ENCODE measurements at places on chromosomes 2 and 18.
A peak's percentile ranks its signal among the peaks of the same experiment; 100 is the strongest.

- no peak for DNase-seq
Measured at GRCh38 chr2:134351899-134352298, 98.0 kb downstream of the MGAT5 start.

- no peak for DNase-seq
Measured at GRCh38 chr2:172279813-172280212, 147.6 kb upstream of the ITGA6 start.

DNA sequence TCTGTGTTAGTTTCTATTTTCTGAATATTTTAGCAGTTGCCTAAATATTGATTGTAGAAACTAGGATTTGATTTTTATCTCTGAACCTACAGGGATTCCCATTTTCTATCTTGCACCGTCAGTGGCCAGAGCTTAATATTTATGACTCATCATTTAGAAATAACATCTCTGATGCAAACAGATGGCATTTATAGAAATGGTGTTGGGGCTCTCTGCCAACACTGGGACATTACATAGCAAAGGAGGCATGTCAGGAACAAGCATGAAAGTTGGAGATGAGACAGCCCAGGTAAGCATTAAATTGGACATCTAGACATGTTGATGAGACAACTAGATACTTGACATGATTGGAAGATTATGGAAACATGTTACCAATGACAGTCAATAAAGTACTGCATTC lies 165.3 kb upstream of the SYT4 start:
- DNase-seq = no peak

DNA sequence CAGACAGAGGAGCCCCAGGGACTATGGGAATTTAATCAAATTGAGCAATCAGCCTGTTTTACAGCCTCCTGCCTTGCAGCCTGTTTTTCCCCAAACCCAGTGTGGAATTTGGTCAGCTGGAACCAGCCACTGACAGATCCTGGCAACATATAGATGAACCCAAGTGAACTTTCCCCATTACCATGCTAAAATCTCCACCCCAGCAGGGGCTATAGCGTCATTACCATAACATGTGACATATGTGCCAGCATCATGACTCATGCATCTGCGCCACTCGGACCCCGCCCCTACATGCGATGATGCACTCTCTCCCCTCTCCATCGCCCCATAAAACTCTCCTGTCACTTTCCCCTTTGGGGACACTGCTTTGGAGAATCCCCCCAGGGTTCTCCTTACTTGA lies 17.3 kb upstream of the FEZ2 start:
- no peak for DNase-seq

- DNase-seq = no peak
Measured at GRCh38 chr2:47155091-47155876, at the start of gene STPG4. STPG4 (minus strand) TSS chr2:47155308; CDS start chr2:47155251, 57 bp downstream.

GRCh38 chr2:69152847-69153583 lies 140.0 kb downstream of the ANTXR1 start:
- DNase-seq = no peak

DNA sequence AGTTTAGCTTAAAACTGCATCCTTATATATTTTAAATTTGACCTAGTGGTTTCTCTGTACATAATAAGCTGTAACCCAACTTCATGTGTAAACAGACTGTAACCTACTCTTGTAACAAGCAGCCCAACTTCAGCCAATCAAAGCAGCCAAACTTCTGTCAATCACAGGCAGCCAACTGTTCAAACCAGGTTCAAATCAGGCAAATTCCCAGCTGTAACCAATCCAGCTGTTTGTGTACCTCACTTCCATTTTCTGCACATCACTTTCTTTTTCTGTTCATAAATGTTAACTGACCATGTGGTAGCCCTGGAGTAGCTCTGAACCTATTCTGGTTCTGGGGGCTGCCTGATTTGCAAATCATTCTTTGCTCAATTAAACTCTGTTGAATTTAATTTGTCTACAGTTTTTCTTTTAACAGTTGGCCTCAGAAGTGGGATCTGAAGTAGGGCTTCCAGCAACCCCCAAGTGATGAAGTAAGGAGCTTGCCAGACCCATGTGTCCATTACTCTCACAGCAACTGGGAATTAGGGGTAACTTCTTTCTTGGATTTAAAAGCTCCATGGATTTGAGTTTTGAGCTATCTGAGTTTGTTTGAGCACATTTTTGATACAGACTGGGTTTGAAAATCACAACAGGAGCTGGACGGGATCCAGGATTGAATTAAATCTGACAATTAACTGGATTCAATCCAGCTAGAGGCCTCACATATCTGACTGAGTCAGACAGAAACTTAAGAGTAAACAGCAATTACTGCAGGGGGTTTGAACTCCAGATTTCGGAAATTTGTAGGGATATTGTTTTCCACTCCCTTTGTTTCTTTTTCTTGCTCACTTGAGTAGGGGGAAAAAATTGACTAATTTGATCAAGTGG lies 1569.7 kb upstream of the SLC39A10 start:
- DNase-seq = no peak

DNA sequence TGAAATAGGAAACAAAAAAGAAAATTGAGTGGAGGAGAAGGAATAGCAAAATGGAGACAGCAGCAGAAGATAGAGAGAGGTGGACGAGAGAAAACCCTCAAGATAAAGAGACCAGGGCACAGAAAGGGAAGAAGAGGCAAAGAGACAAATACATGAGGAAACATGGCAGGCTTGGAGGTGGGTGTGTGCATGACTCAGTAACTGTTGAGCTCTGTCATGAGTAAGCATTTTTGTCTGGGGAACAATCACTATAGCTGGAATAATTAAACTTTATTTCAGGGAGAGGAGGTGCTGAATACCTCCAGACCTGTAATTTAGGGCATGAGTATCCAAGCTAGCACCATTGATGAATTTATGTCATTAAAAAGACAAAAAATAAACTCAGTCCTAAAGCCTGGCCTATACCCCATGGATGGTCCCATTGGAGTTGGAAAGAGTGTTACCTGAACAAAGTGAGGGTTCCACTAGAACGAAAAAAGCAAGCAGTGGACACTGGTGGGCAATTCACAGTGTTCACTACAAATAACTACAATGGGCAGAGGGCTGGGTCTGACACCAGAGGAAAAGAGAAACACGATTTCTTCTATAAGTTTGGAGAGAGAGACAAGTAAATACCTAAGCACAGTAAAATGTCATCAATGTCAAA lies 145.5 kb downstream of the ADCYAP1 start:
- no peak for DNase-seq

DNA sequence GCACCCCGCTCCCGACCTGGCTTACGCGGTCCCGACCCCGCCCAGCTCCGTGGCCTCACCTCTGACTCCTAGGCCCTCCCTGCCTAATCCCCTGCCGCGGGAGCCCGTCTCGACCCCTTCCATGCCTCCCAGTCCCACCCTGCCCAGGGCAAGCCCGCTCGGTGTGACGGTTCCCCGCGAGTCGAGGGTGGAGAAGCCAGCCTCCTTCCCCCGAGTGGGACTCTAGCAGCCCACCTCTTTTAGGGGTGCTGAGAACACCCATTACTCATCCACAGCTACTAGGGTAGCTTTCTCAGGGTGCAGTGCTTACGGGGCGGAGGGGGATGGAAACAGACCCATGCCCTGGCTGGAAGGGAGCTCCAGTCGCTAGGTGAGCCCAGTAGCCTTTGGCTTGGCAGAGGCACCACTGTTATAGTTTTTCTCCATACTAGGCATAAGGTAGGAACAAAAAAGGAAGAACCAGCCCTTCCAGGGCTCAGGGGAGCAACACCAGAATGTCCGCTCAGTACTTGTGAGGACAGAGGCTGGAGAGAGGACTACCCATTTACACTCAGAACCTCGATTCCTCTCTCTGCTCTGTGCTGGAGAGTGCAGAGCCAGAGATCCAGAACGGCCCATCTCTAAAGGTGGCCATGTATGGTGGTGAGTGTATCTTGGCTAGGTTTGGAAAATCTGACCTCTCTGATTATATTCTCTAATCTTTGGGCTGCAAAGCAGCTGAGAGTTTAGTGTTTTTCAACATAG lies 606 bp downstream of the AGBL5 start:
- no peak for DNase-seq

DNA sequence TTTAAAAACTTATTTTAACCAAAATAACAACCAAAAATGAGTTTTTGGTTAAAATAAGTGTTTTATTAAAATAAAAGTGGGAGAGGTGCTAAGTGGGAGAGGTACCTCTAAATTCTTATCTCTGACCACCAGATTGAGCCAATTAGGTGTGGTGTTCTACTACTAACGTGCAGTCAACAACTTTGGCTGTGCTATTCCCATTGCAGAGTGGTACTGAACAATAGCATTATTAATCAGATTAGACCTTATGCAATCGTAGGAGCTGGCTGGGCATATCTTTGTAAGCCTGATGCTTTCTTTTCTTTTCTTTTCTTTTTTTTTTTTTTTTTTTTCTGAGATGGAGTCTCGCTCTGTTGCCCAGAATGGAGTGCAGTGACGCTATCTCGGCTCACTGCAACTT lies 38.9 kb downstream of the RAB27B start:
- DNase-seq = no peak

DNA sequence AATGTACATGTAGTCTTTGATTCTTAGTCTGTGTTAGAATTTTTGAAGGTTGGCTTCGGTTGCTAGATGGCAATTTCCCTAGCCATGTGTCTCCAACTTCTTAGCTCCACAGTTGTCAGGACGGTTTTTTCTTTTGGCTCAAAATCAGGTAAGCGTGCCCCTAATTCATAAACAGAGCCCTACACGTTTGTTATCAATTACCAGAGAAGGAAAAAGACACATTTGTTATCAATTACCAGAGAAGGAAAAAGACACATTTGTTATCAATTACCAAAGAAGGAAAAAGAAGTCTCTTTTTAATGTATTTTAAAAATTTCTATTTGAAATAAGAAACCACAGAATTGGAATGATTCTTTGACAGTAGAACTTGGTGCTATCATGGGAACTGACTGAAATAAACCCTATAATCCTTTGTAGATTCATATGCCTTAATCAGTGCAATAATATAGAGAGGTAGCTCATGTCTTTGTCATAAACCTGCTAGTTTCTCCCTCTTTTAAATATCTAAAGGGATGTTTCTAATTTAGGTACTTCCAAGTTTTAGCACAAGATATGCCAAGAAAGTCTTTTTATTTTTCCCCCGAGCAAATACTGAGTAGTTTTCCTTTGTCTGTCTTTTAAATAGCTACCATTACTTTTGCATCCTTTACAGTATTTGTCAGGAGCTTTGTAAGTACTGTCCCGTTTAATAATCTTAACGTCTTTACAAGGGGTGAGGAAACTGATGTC lies 35.9 kb downstream of the CAMKMT start:
- DNase-seq = no peak

GRCh38 chr2:172437419-172438341 lies 10.3 kb downstream of the ITGA6 start:
- no peak for DNase-seq

- no peak for DNase-seq
Measured at GRCh38 chr18:49096021-49096420, 145.3 kb upstream of the SMAD7 start.

- no peak for DNase-seq
Measured at GRCh38 chr2:203820969-203821368, 46.6 kb upstream of the CTLA4 start.

DNA sequence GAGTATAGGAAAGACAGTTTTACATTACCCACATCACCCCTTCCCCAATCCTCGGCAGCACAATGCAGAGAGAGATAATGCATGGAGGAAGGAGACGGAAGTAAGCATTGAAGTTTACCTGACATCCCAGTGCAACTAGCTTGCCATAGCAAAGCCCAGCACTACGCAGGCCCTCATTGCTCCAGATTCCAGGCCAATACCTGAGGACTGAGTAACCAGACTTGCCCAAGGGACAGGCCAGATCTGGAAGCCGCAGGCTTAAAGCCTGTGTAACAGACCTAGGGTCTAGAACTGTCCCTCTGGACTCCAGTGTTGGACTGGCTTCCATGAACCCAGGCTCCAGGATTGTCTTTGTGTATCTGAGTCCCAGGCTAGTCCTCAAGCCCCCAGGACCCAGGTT lies 17.6 kb downstream of the SERPINB4 start:
- no peak for DNase-seq

GRCh38 chr2:102615620-102616436 lies 3.5 kb upstream of the SLC9A2 start:
- DNase-seq = peak; percentile 33

DNA sequence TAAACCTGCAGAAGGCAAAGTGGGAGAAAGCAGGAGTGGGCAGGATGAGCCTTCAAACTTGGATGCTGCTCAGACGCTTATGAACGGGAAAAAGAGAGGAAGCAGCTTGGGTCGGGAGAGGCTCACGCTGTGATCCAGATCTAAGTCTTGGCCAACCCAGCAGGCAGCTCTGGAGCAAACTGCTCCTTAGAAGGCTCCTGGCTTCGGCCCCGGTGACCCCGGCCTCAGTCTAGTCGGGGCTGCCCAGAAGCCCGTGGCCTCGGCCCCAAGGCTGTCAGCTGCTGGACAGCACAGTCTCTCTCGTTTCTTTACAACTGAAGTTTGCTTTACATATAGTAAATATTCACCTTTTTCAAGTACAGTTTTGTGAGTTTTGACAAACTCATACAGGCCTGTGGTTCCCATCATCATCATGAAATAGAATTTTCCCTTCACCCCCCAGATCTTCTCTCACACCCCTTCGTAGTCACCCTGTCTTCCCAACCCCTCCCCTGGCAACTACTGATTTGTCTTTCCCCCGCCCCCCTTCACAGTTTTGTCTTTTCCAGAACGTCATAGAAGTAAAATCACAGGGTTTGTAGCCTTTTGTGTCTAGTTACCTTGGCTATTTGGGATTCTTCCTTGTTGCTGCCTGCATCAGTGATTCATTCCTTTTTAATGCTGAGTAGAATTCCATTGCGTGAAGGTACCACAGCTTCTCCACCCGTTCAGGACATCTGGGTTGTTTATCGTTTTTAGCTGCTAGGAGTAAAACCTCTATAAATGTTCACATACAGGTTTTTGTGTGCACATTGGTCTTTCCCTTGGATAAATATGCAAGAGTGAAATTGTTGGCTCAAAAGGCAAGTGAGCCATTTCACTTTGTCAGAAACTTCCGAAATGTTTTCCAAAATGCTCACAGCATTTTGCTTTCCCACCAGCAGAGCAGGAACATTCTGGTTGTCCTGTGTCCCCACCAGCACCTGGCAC lies 35.1 kb downstream of the MYO7B start:
- DNase-seq = no peak

- no peak for DNase-seq
Measured at GRCh38 chr2:36705326-36706020, 9.0 kb downstream of the VIT start.

DNA sequence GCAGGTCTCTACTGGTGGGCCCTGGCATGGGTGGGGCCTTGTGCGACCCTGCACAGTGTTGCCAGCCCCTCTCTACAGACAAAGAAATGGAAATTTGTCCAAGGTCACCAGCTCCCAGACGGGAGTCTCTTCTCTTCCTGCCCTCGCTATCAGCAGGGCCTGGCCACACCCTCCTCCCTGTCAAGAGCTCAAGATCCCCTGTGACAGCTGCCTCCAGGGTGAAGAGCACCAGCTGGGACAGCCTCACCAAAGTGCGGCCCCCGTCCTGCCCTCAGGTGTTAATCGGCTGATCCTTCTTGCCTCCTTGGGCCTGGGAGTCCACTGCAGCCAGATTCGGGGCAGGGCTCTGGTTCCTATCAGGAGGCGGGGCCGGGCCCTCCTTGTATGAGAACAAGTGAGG lies 259.1 kb downstream of the TWIST2 start:
- DNase-seq = no peak
